Effector CD4-positive, alpha-beta T cell (primary cell): ENCODE measurements at places on chromosomes 3 and 15.

- no peak for DNase-seq
These were observed 75.6 kb downstream of the SAMMSON start for GRCh38 chr3:70075101-70075500.

DNA sequence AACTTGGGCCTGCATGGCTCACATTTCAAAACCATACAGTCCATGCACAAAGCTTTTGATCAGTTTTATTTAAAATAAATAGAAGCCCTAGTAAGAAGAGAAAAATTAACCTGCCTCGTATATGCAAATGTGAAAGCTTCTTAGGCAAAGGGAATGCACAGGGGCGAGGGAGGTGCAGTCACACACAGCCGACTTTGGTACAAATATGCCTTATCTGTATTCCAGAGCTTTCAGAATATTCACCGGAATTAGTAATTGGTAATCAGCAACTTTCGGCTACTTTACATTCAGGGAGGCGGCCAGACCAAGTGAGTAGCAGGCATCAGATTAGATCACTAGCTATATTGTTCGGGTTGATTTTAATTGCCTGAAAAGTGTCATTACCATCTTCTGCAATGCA is 7.5 kb downstream of the CNTN3 start:
- no peak for DNase-seq

DNA sequence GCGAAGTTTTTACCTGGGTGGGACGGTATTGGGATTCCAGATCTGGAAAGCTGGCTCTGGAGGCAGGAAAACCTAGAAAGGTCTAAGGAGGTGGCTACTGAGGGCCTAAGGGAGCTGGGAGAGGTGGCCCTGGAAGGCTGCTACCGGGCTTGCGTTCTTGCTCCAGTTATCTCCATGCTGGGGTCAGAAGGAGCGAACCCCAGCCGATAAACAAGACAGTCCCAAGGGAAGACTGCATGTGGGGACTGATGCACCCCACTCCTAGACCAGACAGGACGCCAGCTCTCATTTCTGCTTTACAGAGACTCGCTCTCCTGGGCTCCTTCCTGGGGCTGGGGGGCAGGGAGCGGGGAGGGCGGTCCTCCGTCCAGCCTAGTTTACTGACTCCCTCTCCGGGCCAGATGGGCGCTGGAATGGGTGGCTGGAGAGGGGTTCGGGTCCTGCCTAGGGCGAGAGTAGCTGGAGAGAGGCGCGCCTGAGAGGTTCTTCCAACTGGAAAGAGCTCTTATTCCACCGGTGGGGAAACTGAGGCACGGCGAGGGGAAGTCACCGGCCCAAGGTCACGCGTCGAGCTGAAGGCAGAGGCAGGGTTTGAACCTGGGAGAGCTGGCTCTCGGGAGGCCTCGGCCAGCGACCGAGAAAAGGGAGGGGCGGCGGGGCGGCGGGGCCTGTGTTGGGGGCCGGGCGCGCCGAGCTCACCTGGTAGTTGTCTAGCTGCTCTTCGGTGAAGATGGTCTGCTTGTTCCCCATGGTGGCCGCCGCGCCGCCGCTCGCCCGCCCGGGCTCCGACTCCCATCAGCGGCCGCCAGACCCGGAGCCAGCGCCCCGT is 565 bp downstream of the CIB2 start:
- DNase-seq: no peak

GRCh38 chr15:31271224-31271635 is 55.4 kb upstream of the KLF13 start:
- no peak for DNase-seq

- DNase-seq: no peak
These were observed 9.1 kb upstream of the OXTR start for GRCh38 chr3:8778475-8778874.

DNA sequence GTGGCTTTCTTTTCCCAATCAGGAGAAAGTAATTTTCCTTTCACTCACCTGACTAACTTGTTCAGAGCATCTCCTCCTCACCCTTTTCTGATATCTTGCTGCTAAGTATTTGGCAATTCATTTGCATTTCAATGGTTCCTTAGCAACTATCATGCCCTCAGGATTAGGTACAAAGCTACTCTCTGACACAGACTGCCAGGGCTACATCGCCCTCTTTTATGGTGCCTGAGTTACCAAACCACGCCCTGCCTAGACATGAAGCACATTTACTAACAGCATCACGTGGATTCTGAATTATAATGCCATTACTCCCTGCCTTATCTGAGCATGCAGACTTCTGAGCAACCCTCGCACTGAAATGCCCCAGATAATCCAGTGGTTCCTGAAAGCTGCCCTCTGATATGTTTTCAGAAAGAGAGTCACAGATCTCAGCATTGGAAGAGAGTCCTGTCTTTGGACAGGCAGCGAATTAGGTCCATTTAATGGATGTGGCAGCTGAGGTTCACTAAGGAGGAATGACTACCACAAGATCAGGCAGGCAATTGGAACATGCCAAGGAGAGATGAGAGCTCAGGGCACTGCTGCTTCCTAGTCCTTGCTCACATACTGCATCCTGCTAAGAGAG is 14.5 kb downstream of the EPHB1 start:
- DNase-seq: no peak

DNA sequence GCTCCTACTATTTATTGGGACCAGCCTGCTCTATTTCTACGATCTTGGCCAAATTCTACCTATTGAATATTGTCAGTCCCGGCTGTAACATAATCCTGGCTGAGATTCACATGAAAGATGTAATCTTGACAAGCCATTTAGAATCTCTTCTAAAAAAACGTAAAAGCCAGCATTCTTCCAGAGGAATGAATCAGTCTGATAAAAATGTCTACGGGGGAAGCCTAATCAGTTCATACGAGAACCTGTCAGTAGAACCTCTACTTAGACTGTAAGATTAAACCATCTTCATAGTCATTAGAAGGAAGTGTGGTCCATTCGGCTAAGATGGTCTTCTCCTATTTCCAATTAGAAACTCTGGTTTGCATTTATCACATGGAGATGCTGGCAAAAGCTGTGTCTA is 147.2 kb upstream of the WNT5A start:
- no peak for DNase-seq

DNA sequence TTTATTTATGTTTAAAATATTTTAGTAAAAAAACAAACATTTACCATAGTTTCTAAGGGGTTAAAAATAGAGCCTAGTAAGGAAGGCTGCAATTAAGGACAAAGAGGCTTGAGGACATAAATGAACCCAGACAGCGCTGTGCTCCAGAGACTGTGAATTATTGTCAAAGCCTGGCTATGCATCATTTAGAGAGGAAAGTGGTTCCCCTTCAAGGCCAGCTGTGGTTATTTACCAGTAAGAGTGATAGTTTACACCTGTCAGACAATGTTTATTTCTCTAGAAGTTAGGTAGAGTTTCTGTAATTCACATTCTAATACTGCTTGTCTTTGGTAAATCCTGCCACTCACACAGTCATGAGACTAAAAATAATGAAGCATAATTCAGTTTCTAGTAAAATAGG is 32.4 kb upstream of the PIK3R4 start:
- DNase-seq: no peak

DNA sequence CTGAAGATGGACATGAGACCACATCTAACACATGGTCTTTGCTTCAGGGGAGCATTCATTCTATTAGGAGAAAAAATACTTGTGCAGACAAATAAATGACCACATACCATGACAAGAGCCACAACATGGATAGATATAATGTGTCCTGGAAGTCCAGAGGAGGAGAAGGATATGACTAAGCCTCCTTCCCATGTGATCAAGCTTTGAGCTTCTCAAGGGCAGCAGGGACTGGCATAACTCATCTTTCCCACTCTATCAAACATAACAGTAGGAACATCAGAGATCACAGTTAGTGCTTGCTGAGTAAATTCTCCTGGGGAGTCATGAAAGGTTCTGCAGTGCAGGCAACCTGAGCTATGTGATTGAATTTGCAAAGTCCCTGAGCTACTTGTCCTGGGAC is 86.0 kb upstream of the LPP start:
- no peak for DNase-seq

DNA sequence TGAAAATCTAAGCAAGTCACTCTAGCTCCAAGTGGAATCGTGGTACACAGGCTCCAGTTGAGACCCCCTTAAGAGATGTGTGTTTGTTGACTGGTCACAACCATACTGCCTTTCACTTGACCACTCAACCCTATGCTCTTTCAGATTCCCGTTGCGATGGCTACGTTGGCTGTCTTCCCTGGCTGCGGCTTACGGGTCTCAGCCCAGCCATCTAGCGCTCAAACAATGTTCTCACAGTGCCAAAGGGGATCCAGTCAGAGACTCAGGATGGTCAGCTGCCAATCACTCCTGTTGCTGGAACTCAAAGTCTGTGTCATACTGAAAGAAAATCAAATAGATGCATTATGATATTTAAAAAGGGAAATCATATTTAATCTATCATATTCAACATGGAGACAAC is 237.6 kb downstream of the ITPR1 start:
- no peak for DNase-seq

- DNase-seq: no peak
These were observed 88.5 kb downstream of the MYLK start for GRCh38 chr3:123795471-123796251.

DNA sequence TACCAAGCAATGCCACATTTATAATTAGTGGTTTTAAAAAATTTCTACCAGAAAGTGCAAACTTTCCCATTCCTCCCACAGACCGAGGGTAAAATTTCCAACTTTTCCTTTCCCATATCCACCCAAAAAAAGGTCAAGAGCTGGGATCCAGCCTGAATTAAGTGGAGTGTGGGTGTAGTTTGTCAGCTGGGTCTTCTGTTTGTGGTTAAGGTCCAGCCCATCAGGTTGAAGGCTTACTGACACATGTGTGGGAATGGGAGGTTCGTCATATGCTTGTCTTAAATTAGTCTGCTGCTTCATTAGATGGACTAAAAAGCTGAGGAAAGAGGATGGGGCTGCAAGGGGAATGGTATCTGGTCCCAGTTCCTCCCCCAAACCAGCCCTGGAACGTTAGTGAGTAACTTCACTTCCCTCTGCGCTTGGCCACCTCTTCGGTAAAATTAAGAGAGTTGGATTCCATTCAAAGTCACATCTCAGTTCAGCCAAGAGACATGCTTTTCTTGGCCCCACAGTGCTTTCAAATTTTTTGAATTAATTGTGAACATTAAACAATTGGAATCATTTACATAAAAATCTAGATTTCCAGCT is 59.0 kb upstream of the PLCL2 start:
- DNase-seq: no peak

DNA sequence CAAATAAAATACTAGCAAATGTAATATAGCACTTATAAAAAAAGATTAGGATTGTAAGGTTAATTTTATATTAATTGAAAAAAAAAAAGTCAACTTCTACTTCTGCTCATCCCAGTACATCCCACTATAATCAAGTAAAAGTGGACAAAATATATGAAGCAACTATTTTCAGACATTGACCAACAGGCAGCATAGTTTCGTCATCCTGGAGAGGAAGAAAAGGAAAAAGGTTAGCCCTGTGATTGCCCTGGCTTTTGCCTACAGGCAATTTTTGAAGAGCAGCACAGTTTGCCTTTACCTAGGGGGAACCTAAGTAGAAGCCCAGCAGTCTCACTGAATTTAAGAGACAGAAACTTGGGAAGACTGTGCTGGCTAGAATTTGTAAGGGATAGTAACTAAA is 52.2 kb upstream of the ACTC1 start:
- no peak for DNase-seq

DNA sequence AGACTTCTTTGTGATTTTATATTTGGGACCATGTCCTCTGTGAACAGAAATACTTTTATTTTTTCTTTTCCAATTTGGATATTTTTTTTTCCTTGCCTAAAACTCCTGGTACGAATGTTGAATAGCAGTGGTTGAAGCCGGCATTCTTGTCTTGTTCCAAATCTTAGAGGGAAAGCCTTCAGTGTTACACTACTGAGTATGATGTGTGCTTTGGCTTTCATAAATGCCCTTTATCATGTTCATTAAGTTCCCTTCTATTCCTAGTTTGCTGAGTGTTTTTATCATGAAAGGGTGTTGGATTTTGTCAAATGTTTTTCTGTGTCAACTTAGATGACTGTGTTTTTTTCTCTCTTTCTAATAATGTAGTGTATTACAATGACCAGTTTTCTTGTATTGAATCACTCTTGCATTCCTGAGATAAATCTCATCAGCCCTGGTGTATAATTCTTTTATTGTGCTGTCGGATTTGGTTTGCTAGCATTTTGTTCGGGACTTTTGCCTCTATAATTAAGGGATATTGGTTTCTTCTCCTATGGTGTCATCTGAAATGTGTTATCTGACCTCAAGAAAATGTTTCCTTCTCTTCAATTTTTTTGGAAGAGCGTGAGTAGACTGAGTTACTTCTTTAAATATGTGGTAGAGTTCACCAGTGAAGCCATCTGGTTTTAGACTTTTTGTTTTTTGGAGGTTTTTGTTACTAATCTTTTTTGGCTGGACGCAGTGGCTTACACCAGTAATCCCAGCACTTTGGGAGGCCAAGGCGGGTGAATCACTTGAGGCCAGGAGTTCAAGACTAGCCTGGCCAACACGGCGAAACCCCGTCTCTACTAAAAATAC is 33.3 kb downstream of the MAP1A start:
- DNase-seq: no peak

DNA sequence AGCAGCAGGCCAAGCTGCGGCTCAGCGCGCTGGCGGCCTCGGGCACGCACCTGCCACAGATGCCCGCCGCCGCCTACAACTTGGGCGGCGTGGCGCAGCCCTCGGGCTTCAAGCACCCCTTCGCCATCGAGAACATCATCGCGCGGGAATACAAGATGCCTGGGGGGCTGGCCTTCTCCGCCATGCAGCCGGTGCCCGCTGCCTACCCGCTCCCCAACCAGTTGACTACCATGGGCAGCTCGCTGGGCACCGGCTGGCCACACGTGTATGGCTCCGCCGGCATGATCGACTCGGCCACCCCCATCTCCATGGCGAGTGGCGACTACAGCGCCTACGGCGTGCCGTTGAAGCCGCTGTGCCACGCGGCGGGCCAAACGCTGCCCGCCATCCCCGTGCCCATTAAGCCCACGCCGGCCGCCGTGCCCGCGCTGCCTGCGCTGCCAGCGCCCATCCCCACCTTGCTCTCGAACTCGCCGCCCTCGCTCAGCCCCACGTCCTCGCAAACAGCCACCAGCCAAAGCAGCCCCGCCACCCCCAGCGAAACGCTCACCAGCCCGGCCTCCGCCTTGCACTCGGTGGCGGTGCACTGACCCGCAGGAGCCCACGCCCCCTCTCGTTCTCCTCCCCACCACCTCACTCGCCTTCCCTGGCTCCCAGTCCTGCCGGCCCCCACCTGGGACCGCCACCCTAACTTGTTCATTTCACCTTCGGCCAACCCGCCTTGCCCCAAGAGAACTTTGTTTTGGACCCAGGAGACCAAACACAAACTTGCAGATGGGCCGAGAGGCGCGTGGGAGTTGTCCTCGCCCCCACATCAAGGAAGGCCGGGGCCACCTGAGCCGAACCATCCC is 1.5 kb downstream of the FOXB1 start:
- no peak for DNase-seq
